ENCODE measurements at places on chromosomes 12 and 14.

DNA sequence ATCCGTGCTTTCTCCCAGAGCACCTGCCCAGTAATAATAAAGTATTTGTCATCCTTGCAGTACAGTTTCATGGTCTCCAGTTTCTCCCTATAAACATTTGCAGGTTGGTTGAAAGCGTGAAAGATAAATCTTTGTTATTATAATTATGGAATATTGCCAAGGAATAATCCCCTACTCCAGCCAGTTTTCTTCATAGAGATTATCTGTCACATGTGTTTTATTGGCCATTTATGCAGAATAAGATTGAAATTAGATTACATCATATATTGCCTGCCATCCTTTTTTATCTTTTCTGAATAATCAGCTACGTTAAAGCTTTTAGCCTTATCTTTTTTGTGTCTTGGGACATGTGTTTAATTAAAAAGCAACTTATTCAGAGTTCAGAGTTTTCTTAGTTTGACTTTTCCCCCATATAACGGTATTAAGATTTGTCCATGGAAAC is 168.0 kb downstream of the KICS2 start:
- no peak for DNase-seq

DNA sequence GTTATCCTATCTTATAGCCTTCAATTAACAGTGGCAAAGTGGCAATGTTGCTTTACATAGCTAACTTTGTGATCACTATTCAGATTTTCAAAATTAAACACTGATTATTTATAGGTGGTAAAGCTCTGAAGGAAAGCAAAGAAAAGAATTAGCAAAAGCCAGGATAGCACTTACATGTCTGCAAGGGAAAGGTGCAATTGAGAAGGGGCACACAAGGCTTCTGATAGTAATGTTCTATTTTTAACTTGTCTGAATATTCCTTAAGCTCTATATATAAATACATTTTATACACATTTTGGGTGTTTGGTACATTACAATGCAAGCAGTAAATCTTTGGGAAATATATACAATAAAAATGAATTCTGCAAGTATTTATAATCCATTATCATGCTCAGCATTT is 10.9 kb downstream of the NAP1L1 start:
- DNase-seq: no peak

DNA sequence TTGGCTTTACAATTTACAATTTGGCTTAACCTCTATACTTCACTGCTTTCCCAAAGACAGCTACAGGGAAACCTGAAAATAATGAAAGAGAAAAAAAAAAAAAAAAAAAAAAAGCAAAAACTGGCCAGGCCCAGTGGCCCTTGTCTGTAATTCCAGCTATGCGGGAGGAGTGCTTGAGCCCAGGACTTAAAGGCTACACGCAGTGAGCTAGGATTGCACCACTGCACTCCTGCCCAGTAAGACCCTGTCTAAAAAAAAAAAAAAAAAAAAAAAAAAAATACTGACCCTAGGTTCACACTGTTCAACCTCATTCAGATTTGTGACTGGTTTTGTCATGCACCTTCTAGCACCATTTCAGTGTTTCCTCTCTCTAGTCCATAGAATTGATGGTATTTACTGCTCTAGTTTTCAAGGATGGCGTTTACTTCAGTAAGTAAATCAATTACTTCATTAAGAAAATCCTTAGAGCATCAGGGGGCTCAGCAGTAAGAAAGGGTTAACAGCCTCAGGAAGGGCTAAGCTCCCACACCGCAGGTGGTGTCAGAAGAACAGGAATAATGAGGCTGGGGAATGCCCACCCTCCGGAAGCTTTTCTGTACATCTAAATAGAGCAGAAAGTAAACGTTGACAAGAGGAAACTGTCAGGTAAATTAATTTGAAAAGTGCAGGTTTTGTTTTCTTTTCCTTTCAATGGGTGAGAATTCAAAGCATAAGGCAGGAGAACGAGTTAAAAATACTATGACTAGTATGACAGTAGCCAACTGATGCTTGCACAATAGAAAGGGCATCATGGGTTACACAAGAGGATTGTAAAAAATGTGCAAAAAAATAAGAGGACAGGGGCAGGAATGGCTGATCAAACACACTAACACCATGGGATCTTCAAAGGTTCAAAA is 115.0 kb upstream of the MDM1 start:
- DNase-seq: no peak

- DNase-seq: no peak
Observed at GRCh38 chr14:101191101-101191720, 287.7 kb upstream of the RTL1 start.

DNA sequence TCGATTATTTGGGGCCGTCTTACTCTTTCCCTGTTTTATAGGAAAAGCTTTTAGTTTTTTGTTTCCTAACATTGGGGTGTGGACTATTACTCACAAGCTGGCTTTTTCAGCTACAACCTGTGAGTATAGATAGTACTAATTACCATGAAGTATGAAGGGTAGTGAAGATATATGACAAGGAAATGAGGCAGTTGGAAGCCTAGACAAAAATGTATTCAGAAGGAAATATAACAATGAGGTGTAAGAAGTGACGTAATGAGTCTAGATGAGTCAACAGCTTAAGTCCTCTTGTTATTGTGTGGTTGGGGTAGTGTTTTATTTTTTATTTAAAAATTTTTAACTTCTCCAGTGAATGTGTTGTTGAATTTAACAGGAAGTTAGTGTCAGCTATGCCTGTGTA is 804.5 kb downstream of the NRXN3 start:
- no peak for DNase-seq

DNA sequence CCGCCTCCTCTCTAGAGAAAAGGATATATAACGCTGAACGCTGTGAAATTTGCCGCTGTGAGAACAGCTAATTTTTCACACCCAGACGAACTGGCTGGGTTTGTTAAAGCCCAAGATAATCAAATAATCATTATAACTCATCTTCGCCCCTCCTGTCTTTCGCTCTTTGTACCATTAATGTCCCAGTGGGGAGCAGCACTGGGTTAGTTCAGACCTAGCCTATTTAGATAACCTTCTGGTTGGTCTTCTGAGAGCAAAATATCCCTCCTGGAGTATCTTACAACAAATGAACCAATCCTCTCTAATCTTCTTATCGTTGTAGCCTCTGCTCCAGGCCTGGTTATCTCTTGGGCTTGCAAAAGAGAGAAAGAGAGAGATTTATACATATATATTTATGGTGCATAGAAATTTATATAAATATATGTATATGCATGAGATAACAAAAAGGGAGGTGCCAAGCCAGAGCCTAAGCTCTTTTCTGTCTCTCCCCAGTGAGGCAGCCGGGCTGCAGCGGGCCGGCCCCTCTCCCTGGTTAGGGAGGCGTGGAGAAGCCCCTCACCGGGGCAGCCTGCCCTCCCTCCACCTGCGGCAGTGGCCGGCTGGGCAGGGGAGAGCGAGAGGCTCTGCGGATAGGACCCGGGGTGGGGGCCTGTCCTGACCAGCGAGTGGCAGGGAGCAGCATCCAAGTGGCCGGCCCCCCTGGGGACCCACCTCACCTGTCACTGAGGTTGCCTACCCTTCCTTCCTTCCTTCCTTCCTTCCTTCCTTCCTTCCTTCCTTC is 202.0 kb upstream of the LHX5 start:
- DNase-seq: no peak

DNA sequence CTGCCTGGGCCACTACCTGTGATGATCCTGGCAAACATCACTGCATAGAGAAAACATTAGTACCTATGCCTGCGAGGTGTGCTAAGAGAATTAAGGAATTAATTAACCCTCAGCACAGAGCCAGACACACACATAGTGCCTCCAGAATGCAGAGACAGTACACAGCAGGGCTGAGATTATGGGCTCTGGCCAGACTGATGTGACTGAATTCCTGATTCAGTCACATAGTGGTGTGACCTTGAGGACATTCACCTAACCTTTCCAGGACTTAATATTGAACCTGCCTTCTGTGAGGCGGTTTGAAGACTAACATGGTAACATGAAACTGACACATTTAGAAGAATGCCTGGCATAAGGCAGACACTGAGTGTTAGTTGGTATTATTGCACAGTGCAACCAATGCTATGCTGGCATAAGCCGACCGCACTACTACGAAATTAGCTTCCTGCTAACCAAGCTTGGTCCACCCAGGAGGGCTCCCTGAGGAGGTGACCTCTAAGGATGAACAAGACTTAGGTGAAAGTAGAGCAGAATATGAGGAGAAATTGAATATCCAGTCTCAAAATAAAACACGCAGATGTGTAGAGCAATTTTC is 32.0 kb upstream of the SELPLG start:
- no peak for DNase-seq

GRCh38 chr12:97535582-97535981 is 73.0 kb downstream of the RMST start:
- DNase-seq: no peak

- no peak for DNase-seq
Observed at GRCh38 chr12:108784270-108784669, 53.0 kb upstream of the CORO1C start.

GRCh38 chr12:102043928-102044327 is 17.9 kb downstream of the WASHC3 start:
- DNase-seq: peak; percentile 67

GRCh38 chr14:56794557-56795283 is 15.6 kb downstream of the OTX2 start:
- DNase-seq: no peak

DNA sequence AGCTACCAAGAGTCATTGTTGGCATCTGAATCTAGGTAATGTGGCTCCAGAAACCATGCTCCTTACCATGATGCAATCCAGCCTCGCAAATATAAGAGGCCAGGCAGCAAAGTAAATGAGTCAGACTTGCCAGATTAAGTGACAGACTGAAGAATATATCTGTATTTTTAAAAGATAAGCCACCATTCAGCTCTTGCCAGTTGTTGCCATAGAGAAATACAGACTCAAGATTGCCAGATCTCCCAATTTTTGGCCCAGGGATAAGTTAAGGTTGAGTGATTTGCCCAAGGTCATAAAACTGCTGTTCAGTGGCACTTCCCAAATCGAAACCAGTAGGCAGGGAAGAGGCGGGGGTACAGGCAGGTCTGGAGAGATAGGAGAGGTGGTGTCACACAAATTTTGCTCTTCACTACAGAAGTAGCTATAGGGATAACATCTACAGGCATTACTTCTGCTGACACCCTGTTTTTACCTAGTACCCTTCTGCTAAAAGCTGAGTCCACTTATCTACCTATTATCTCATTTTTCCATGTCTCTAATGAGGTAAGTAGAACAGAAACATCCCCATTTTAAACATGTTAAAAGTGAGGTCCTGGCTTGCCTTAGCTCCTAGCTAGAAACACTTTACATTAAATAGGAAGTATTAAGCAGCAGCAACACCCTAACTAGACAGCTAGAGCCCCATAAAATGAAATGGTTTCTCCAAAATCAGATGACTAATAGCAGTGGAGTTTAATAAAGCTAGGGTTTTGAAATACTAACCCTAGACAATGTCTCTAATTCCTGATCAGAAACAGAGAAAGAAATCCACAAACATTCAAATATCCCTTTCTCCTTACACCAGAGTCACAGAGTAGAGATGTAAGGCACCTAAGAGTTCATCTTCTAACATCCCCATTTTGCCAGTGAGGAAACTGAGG is 19.5 kb downstream of the DCAF5 start:
- DNase-seq: no peak

GRCh38 chr14:40368314-40368713 is 936.1 kb upstream of the FBXO33 start:
- DNase-seq: no peak

- DNase-seq: no peak
Observed at GRCh38 chr14:103073367-103073875, 10.6 kb upstream of the LBHD2 start.

GRCh38 chr12:67534681-67535080 is 113.9 kb upstream of the DYRK2 start:
- DNase-seq: no peak

DNA sequence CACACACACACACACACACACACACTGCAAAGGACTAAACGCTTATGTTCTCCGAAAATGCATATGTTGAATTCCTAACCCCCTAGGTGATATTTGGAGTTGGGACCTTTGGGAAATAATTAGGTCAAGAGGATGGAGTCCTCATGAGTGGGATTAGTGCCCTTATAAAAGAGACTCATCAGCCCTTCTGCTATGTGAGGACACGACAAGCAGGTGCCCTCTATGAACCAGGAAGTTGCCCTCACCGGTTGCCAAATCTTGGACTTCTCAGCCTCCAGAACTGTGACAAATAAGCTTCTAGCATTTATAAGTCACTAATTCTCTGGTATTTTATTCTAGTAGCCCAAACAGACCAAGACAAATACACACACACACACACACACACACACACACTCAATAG is 20.7 kb upstream of the TCP11L2 start:
- DNase-seq: no peak

- DNase-seq: peak; percentile 81
Observed at GRCh38 chr12:110689281-110690126, 589 bp upstream of the HVCN1 start.
